ENCODE measurements at places on chromosomes 5 and 9. TPM values are rescaled to one million over a fixed set of nuclear protein-coding genes. Genes with fewer than 3 reads are reported as not detected.

DNA sequence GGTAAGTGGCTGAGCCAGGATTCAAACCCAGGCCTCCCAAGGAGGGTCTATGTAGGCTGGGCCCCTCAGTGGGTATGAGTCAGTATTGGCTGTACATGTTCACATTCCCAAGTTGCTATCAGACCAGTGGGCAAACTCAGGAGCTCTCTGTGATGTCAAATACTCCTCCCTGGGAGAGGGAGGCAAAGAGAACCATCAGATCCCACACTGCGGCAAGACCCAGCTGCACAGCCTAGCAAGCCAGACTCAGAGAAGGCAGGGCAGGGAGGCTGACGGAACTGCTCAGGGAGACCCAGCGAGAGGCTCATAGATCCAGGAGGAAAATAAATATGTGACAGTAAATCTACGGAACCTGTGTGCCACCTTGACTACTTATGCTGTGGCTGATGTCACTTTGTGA lies 42.6 kb upstream of the SAP30L start:
- no peak for DNase-seq

DNA sequence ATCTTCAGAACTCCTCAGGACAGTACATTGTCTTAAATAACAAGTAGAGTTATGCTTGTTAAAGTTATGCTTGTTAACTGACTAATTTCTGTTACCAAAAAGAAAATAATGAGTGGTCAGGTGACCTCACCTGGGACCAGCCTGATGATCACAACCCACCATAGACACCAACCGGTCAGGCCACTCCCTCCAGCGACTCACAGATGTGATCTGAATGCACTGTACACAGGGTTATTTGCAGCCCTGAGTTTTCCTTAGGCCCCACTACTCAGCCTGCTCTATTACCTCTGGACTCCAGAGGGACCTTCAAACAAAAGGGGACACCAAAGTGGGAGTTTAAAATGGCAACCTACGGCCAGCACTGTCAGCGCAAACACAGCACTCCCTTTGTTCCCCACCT lies 55.3 kb downstream of the ARSB start:
- no peak for DNase-seq

DNA sequence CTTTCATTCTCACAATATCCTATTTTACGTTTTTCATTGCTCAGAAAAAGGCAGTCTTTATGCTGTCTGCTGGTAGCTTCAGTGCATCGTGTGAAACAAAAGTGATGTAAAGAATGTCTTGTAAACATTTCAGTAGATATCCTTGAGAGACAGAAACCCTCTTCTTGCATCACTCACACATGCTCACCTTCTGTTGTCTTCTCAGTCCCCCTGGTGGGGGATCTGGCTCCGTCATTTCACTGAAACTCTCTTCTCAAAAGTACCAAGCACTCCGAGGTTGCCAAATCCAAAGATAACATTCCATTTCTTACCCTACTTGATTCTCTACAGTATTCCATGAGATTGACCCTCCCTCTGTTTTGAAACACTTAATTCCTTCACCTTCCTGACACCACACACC lies 46.1 kb upstream of the PCA3 start:
- no peak for DNase-seq

GRCh38 chr5:169801324-169801777 lies 164.3 kb downstream of the DOCK2 start:
- DNase-seq: no peak

DNA sequence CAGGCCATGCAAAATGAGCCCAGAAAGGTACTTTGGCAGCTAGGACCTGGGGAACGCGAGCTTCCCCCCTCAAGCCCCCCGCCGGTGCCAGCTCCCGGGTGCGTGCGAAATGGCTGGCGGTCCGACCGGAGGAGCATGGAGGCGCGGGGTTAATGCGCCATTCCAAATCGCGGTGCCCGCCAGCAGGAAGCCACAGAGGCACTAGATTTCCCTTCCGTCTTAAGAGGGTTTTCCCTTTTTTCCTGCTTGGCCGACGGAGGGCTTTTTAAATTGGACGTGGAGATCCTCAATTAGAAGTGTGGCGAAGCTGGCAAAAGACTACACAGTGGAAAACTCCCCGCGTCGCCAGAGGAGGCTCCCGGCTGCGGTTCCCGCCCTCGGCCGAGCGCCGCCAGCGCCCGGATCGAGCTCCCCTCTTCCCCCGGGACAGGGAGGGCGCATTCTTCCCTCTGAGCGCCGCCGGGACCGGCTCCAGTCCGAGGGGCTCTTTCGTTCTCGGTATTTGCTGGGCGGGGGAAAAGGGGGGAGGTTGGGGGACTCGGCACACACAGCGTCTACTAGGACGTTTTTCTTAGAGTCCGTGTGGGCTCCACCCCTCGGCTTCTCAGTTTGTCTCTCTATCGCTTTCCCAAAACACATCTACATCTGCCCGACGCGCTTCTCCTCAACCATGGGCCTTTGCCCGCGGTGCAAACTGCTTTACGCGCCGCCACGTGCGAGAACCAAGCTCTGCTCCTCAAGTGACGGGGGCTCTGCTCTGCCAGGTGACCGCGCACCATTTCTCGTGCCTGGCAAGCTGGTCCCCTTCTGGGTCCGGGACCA lies 3.0 kb downstream of the GDNF start:
- DNase-seq: peak; percentile 75

DNA sequence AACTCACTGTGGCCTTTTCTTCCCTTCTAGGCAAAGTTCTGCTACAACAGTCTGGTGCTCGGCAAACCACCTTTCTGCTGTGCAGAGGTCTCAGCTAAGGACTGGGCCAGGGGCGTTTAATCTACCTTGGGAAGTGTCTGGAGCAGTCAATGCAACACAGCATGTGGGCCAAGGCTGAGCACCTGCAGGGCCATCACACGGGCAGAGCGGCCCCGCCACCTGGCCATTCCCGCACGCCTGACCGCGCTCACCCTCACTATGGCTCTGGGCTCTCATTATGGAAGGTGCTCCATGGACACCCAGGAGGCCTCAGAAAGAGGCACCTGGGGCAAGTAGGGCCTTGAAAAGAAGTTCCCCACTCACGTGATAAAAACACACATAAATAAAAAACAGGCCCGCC lies 65.7 kb upstream of the TBC1D9B start:
- no peak for DNase-seq

- no peak for DNase-seq
These were observed 7.5 kb downstream of the DIAPH1 start for GRCh38 chr5:141611289-141611688.

- DNase-seq: no peak
These were observed 120.5 kb downstream of the FEM1C start for GRCh38 chr5:115424030-115424429.

- no peak for DNase-seq
These were observed 10.2 kb downstream of the NREP start for GRCh38 chr5:111746791-111747190.

PCDHA6 gene
- 0.36 TPM for total RNA-seq

TMEM215 gene
- not detected for total RNA-seq

All from aorta (tissue), 5 donors.